Esophagus mucosa (tissue), 1 donor: ENCODE measurements at places on chromosomes 3 and 15. TPM values are rescaled to one million over a fixed set of nuclear protein-coding genes. Genes with fewer than 3 reads are reported as not detected.

DNA sequence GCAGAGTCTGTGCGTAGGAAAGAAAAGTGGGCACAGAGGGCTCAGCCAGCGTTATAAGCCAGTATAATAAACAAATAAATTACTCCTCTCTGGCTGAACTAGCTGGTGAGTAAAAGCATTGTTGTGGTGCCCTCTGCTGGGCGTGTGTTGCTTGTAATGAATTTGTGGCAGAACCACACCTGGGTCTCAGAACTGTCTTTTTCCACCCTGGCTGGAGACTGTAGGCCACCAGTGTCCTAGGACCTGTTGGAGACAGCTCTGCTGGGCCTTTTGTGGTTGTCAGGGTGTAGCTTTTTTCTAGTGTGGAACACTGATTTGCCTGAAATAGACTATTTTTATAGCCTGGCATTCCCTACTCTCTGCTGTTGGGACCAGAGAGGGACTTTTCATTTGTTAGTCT is 130.5 kb upstream of the EIF1B start:
- ATAC-seq, result peak; percentile 61

DNA sequence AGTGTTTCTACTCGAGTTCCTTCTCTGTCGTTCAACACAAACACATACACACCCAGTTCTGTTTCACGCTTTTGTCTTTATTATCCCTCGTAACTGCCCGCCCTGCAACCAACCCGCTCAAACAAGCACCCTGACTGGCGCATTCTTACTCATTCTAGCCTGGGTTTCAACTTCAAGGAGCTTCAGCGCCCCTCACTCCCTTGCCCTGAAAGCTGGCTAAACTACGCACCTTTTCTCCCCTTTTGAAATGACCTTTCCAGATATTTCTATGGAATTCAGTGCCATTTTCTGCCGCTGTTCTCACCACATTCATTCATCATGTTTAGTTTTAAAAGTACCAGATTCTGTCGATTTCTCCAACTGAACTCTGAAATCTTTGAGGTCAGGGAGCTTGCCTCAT is 653 bp upstream of the MFSD1 start:
- peak; percentile 90 for ATAC-seq

DNA sequence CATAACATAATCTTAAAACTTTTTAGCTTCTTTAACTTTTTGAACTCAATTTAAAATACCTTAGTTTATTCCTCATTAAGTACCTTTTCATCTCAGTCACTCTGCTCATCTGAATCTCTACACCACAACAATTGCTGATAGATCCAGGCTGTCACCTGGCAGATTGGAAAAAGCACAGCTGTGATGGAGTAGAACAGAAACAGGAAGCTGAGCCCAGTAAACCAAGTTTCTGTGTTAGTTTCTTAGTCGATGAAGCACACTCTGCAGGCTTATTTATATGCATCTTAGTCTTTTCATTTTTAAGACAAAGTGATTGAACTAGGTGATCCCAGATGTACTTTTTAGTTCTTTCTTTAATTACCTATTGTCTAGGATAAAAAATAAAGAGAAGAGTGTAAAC is 1398.0 kb upstream of the ALCAM start:
- ATAC-seq, result no peak

CACNA2D3 gene
- total RNA-seq, result 7.0 TPM

ARGFX gene
- total RNA-seq, result not detected

SLC22A13 gene
- total RNA-seq, result 0.64 TPM
